ENCODE measurements at places on chromosomes 4 and X. TPM values are rescaled to one million over a fixed set of nuclear protein-coding genes. Genes with fewer than 3 reads are reported as not detected.

Gene DMRTC1
- not detected for total RNA-seq

Gene RS1
- not detected for total RNA-seq

Gene RHOH
- total RNA-seq = 0.53 TPM

Gene CYBB
- total RNA-seq = not detected

Gene P2RY8
- not detected for total RNA-seq
